ENCODE measurements at places on chromosomes 4 and X.

DNA sequence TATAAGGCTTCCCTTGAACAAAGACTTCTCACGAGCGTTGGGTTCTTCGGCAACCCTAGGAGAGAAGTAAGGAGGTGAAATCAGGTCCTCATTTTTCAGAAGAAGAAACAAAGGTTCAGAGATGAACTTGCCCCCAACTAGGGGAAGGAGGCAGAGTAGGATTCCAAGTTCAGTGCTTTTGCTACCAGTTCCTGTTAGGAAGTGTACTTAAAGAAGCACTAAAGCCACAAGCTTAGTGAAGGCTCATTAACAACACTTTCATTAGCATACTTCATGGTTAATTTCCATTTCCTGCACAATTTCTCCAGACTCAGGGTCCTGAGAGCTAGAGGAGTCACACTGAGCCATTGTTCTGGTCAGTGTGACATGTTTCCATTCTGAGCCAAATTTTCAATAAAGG, 52.1 kb downstream of the VSIG4 start:
- DNase-seq, result no peak

- DNase-seq, result no peak
Measured at GRCh38 chr4:9758641-9759317, 22.7 kb upstream of the DRD5 start.

DNA sequence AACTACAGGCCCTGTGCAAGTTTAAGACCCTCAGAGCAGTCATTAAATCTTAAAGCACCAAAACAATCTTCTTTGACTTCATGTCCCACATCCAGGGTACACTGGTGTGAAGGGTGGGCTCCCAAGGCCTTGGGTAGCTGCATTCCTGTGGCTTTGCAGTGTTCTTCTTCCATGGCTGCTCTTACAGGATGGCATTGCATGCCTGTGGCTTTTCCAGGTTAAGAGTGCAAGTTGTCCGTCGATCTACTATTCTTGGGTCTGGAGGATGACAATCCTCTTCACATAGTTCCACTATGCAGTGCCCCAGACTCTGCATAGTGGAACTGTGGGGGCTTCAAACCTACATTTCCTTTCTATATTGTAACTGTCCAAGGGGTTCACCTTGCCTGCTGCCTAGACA, 494.5 kb downstream of the CFAP47 start:
- DNase-seq, result no peak

DNA sequence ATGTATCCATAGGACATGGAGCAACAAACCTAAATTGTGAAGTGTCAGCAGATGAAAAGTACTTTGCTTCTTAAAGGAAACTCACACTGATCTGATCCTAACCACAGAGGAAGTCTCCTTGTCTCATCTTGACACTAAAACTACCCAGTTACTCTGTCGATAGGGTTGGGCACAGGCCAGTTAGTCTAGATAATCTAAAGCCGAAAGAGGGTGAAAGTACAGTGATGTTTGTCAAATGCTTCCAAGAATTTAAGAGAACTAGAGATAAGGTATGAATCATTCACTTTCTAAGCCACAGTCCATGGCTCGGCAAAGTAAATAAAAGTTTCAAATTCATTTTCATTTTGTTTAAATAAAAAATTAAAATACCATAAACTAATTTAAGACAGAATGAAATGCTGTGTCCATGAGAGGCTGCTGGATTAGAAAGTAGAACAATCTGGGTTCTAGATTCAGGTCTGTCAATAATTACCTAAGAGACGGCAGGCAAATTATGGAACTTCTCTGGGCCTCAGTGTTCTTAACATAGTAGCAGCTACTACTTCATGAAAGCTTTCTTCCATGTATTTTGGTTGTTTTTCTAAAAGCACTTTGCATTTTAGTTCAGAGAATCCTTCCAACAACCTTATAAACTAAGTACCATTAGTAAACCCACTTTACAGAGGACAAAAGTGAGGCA, 176.7 kb downstream of the LDB2 start:
- no peak for DNase-seq

DNA sequence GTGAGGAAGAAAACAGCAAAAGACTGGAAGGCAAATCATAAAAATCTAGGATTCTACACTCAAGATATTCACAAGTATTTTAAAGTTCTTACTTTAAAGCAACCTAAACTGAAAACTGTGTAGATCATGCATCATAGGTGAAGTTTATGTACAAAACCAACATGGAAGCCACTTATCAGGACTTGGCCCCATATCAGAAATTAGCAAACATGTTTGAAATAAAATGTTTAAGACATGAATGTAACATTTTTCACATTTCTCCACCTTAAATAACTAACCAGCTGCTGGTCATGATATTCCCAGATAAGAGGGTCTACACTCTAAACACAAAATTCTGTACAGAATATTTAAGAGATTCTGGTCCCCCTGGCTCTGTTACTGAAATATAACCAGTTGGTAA, 38.5 kb downstream of the APBB2 start:
- no peak for DNase-seq

DNA sequence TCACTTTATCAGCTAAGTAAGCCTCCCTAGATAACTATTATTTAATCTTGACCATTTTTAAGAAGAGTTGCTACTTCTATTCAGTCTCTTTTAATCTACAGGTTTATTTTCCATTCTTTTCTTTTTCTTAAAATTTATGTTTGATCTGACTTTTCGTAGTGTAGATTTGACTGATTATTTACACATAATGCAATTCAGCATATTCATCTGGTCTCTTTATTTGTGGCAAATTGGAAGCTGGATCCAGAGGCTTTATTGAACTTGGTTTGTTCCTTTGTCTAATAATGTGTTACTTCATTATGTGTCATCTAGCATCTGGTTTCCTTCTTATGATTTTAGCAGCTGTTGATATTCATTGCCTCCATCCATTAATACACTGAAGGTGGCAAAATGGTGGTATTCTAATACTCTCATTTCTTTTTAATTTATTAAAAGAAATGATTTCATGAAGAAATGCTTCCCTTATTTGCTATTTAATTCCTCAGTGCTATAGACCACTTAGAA, 113.0 kb downstream of the FBXW7 start:
- no peak for DNase-seq

Measured in stimulated activated CD4-positive, alpha-beta T cell treated with anti-CD3 and anti-CD28 coated beads, Interleukin-15, amount 100 ng/mL, for 24 hours (primary cell).